ENCODE measurements at places on chromosomes 3 and 15. TPM values are rescaled to one million over a fixed set of nuclear protein-coding genes. Genes with fewer than 3 reads are reported as not detected.

FBXW12 gene
- total RNA-seq = not detected

DNA sequence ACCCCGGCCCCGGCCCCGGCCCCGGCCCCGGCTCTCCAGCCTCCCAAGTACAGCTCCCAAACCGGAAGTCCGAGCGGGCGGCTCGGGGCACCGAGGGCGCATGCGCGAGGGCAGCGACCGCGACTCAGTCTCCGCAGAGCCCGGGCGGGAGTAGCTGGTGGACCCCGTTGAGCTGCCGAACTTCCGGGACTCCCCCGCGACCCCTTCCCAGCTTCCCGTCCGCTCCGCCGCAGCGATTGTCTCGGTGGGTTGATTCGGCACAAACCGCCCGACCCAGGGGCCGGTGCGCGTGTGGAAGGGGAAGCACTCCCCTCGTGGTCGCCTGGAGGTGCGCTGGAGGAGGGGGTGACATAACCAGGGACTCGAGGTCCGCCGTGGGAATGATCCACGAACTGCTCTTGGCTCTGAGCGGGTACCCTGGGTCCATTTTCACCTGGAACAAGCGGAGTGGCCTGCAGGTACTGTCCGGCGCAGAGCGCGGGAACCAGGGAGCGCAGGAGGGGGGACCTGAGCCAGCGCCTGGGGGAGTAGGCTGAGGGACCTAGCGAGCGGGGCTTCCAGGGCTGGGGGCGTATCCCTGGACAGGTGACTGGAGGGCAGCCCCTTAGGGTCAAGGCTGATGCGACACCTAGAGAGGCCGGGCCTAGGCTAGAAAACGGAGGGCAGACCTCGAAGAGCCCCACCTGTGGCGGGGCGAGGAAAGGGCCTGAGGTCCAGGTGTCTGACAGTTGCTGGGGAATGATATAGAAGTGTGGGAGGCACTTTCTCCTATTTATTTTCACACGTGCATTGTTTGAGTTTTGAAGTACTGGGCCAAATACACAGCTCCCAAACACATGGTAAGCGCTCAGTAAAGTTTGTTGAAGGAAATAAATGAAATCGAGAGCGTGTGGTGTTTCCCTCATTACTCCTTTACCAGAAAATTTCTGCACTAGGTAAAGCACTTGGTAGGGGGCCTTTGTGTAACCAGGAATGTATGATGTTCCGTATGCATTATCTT, at the start of the genes TUBGCP4 and ZSCAN29:
Gene TUBGCP4, plus strand, starts transcription at position 127 of the 1,000 bp plus-strand sequence. Its CDS starts 254 bp downstream, at position 381.
Gene ZSCAN29, minus strand, starts transcription at position 69 of the 1,000 bp plus-strand sequence. CDS start 1,130 bp downstream, outside the sequence.
- peak within 1 kb of the TSS; percentile 99 for H3K4me3 ChIP-seq
- H3K27ac ChIP-seq = peak within 1 kb of the TSS; percentile 95
- H3K27me3 ChIP-seq = no peaks in the 10 kb centered on the region
- peaks cover 44% of the 10 kb centered on the region for H3K4me1 ChIP-seq
- peaks cover 22% of the 10 kb centered on the region for H3K36me3 ChIP-seq
- DNase-seq = peak; percentile 85

DNA sequence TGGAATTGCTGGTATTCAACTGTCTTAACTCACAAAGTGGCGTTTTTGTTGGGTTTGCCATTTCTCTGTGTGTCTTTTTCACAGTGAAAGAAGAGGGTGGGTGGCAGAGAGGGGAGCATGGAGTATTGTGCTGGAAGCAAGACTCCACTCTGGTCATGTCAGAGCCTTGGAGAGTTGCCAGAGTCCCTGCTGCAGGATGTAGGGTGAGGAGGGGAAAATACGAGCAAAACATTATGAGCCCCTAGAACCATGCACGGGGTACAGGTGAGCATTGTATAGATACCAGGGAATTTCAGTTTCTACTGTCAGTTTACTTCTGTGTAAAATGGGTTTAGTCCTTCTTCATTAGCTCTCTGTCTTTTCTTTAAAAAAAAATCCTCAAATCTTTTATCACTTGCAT, 249.9 kb downstream of the CACNA2D3 start:
- H3K4me1 ChIP-seq = no peaks in the 10 kb centered on the region
- no peaks in the 10 kb centered on the region for H3K36me3 ChIP-seq
- no peak for DNase-seq
- no peaks in the 10 kb centered on the region for H3K27me3 ChIP-seq
- H3K4me3 ChIP-seq = no peak overlapping the region
- H3K27ac ChIP-seq = no peak overlapping the region

DNA sequence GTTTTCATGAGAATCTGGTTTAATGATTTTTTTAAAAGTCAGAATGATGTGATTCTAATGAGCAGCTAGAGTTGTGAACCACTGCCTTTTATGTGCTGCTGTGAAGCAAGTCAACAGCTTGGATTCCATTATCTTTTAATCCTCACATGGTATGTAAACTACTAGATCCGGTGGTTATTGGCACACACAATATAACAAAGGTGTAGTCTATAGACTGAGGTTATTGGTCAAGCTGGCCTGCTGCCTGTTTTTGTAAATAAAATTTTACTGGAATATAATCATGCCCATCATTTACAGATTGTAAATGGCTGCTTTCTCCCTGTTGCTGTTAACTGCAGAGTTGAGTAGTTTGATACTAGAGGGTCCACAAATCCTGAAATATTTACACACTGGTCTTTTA, 103.1 kb downstream of the OTOL1 start:
- H3K4me1 ChIP-seq = no peaks in the 10 kb centered on the region
- no peaks in the 10 kb centered on the region for H3K36me3 ChIP-seq
- no peaks in the 10 kb centered on the region for H3K27me3 ChIP-seq
- DNase-seq = no peak
- H3K4me3 ChIP-seq = no peak overlapping the region
- no peak overlapping the region for H3K27ac ChIP-seq

- no peaks in the 10 kb centered on the region for H3K36me3 ChIP-seq
- no peak overlapping the region for H3K4me3 ChIP-seq
- no peaks in the 10 kb centered on the region for H3K4me1 ChIP-seq
- peak; percentile 84 for DNase-seq
- H3K27ac ChIP-seq = no peak overlapping the region
- no peaks in the 10 kb centered on the region for H3K27me3 ChIP-seq
Measured at GRCh38 chr3:46866720-46867549, 3.7 kb upstream of the MYL3 start.

GRCh38 chr3:169562988-169563774, 100.3 kb downstream of the MECOM start:
- H3K27ac ChIP-seq = no peak overlapping the region
- peaks cover 10% of the 10 kb centered on the region for H3K4me1 ChIP-seq
- no peak overlapping the region for H3K4me3 ChIP-seq
- no peak for DNase-seq
- no peaks in the 10 kb centered on the region for H3K27me3 ChIP-seq

GRCh38 chr3:39716849-39717248, 92.6 kb upstream of the MYRIP start:
- DNase-seq = no peak
- H3K27me3 ChIP-seq = peaks cover 5% of the 10 kb centered on the region
- H3K4me3 ChIP-seq = no peak overlapping the region
- no peak overlapping the region for H3K27ac ChIP-seq
- no peaks in the 10 kb centered on the region for H3K4me1 ChIP-seq

GRCh38 chr3:126558336-126559071, at the start of gene C3orf22:
C3orf22 (minus strand) TSS chr3:126558932; CDS start chr3:126553390, 5,542 bp downstream.
- peaks cover 6% of the 10 kb centered on the region for H3K27me3 ChIP-seq
- H3K4me3 ChIP-seq = no peak within 1 kb of the TSS
- H3K36me3 ChIP-seq = peaks cover 1% of the 10 kb centered on the region
- DNase-seq = no peak
- H3K27ac ChIP-seq = no peak within 1 kb of the TSS

DNA sequence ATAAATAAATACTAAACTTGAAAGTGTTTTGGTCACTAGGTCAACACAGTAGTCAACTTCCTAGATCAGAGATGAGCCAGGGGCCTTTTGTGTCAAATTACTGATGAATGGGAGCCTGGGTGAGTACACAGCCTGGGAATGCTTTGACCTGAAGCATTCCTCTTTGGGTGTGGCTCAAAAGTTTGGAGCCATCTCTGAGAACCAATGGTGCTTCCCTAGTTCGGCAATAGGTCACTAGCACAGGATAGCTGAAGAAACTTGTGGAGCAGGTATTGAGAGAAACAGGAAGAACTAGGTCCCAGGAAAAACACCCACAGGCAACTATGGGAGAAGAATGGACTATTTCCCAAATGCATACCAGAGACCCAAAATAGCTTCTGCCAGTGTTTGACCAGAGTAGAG, 56.6 kb upstream of the PLXND1 start:
- H3K4me3 ChIP-seq = no peak overlapping the region
- no peaks in the 10 kb centered on the region for H3K36me3 ChIP-seq
- H3K27me3 ChIP-seq = no peaks in the 10 kb centered on the region
- no peak overlapping the region for H3K27ac ChIP-seq
- peaks cover 4% of the 10 kb centered on the region for H3K4me1 ChIP-seq

DNA sequence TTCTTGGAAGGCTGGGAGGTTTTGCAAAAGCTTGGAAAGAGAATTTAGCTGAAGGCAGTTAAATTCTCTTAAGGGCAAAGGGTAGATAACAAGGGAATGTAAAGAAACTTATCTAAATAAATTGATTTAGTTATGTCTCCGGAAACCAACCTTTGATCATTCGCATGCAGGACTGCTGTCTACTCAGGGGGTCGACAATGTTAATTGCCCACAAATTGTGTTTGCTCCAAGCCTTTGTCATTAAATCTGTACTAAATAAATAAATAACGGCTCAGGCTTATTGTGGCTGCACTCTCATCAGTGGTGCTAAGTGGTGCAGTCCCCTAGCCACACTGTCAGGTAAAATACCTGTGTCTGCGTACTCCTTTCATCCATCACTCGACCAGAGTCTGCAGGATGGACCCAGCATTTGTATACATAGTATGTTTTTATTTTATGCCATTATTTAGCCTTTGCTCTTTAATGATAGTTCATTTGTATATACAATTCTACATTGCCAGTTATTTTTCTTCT, 497.4 kb upstream of the RASGRP1 start:
- DNase-seq = no peak
- no peaks in the 10 kb centered on the region for H3K4me1 ChIP-seq
- H3K36me3 ChIP-seq = no peaks in the 10 kb centered on the region
- no peak overlapping the region for H3K27ac ChIP-seq

DNA sequence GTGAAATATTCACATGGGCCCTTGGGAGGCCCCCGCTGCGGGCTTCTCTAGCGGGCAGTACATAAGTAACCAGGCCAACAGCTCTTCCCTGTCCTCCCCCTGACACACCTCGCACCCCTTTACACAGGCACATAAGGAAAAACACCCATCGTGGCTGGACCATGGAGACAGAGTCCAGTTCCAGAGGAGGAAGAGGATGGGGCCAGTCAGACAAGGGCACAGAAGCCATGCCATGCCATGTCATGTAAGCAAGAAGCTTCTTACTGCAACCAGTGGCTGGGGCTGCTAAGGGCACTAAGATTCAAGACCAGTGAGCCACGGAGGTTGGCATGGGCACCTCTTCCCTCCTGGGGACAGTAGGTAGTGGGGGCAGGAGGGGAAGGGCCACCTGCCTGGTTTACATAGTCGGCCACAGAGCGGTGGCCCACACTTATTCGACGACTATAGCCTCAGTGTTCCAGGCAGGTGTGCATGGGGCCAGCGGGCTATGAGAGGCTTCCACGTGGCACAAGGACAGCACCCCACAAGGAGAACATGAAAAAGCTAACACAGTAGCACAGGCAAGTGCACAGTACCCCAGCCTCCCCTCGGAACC, 5.7 kb upstream of the CYP11A1 start:
- H3K4me1 ChIP-seq = peaks cover 34% of the 10 kb centered on the region
- H3K4me3 ChIP-seq = peak overlapping the region; percentile 90
- DNase-seq = no peak
- no peaks in the 10 kb centered on the region for H3K36me3 ChIP-seq
- H3K27ac ChIP-seq = no peak overlapping the region

- no peak overlapping the region for H3K27ac ChIP-seq
- no peaks in the 10 kb centered on the region for H3K36me3 ChIP-seq
- H3K4me3 ChIP-seq = no peak overlapping the region
- H3K27me3 ChIP-seq = peaks cover 18% of the 10 kb centered on the region
- no peak for DNase-seq
Measured at GRCh38 chr15:69375151-69375790, 38.9 kb upstream of the KIF23 start.

DNA sequence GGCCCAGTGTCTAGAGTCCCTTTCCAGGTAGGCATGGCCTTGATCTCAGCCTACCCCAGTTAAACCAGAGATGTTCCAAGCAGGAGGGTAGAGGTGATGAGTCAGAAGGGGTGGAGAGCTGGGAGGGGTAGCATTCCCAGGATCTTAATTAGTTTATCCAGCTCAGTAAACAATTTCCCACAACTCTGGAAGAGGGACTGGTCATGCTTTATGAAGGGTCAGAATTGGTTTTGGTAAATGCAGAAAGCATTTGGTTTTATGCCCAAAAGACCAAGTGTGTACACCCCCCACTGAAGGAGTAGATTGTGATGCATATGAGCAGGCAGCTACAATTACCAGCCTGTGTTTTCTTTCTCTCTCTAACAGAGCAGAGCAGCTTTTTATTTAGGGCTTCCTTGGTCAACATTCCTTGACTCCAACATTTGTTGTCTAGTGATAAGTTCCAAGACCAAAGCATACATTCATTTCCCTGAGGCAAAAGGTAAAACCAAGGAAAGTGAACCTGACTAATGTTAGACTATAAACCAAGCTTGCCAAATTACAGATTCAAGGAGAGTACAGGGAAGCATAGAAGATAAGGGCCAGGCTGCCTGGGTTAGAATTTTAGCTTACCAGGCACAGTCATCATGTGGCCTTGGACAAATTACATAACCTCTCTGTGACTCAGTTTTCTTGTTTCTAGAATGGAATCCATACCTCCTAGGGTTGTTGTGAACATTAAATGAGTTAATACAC, 17.6 kb downstream of the EXOSC7 start:
- no peaks in the 10 kb centered on the region for H3K27me3 ChIP-seq
- no peak overlapping the region for H3K4me3 ChIP-seq
- no peaks in the 10 kb centered on the region for H3K36me3 ChIP-seq
- no peak for DNase-seq

SLCO2A1 gene
- total RNA-seq = 0.10 TPM

DNA sequence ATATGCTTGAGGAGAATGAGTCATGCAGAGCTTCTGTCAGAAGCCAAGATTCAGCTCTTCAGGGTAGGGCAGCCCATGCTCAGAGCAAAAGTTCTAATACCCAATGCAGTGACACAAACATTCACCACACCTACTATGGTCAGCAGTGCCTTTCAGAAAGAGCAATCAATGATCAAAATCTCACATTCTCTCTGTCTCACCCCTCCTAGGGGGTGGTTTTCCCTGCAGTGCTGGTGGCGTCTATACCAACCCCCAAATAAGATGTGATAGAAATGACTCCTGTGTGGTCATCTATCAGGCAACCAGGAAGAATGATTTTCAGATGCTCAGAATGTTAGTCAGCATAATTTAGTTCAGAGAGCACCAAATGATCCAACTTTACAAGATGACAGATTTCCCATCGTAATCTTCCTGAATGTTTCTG, 385.3 kb downstream of the NTRK3 start:
- H3K27ac ChIP-seq = no peak overlapping the region
- H3K4me3 ChIP-seq = no peak overlapping the region
- no peak for DNase-seq
- H3K27me3 ChIP-seq = no peaks in the 10 kb centered on the region

DNA sequence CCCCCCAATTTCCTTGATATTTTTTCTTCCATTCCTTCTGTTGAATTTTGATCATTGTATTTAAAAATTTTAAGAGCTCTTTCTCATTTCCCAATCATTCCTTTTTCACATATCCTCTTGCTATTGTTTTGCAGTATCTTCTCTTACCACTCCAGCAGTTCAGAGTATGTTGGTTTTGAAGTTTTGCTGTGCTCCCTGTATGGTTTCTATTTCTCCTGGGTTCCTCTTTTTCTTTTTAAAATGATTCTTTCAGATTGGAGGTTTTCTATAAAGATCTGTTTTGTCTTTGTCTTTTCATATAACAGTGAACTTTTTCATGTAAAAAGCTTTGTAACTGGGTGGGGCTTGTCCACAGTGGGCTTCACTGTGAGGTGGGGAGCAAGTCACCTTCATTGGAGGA, 12.8 kb downstream of the USP3 start:
- DNase-seq = no peak
- H3K4me3 ChIP-seq = peak overlapping the region; percentile 37
- H3K27ac ChIP-seq = peak overlapping the region; percentile 86
- no peaks in the 10 kb centered on the region for H3K27me3 ChIP-seq
